Activated CD8-positive, alpha-beta memory T cell treated with anti-CD3 and anti-CD28 coated beads, Interleukin-2, amount 50 U/mL, for 48 hours (primary cell): ENCODE measurements at places on chromosomes 1 and 21.
A peak's percentile ranks its signal among the peaks of the same experiment; 100 is the strongest.

DNA sequence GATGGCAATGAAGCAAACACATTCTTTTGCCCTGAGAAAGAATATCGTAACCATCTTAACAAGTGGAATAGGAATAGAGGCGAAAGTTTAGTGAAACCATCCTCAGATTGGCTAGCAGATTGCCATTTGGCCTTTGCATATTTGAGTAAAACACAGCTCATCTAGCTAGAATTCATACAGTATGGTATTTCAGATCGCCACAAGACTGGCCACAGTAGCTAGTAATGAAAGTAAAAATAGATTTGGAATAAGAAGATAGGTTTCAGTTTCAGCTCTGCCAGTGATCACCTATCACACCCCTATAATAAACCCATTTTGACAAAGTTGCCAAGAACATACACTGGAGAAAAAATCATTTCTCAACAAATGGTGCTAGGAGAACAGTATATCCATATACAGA is 294.9 kb downstream of the LRRIQ3 start:
- DNase-seq: no peak

DNA sequence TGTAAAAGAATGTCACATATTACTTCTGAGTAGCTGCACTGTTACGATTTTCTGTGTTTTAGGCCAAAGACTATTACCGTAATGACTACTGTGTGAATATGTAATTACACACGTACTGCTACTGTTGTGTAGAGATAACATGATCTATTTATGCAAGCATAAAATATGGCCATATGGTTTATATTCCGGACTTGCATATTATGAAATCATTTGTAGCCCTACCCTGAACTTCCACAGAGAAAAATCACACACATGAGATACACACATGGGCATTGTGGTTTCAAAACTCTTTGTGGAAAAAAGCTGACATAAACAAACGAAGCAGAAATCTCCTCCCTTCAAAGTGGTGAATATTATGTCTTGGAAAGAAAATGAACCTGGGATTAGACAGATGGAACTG is 373.0 kb upstream of the ADAMTS5 start:
- no peak for DNase-seq

DNA sequence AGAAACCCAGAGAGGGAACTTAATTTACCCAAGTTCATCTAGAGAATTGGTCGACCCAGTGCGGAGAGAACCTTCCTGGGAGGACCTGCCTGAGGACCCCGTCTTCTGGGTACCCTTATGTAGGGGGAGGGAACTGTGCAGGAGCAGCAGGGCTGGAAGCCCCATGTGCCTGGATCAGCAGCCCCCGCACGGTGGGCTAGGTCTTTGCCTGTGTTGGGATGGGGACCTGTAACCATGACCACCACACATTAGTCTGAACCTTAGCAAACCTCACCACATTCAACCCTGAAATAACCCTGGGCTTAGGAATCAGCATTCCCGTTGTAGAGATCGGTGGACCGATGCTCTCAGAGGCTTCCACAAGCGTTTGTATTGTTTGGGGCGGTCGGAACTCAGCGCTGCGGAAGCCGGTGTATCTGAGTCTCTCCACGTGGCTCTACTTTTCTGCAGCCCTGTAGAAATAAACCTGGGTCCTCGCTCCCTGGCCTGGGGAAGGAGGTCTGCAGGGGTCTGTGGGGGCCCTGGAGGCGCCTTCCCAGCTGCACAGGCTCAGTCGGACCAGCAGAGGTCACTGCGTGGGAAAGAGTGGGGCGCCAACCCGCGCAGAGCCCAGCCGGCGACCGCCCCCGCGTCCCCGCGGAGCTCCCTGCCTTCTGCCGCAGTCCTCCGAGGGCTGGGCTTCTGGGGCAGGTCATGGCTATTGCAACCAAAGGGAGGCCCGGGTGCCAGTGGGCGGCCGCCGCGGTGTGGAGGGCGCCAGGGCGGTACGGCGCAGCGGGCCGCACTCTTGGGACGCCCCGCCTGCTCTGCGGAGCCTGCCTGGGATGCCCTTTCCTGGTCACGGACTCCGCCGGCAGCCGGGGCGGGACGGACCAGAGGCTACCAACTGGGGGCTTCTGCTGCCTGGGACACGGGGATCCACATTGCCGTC is 36.2 kb upstream of the KCNA10 start:
- peak; percentile 83 for DNase-seq

- DNase-seq: no peak
These were observed 108.2 kb upstream of the TMPRSS2 start for GRCh38 chr21:41616031-41616591.

- no peak for DNase-seq
These were observed 6.1 kb downstream of the IPO13 start for GRCh38 chr1:43952731-43953346.

GRCh38 chr1:201457508-201457960 is 11.5 kb downstream of the PHLDA3 start:
- DNase-seq: no peak

- no peak for DNase-seq
These were observed 295.0 kb downstream of the VAV3 start for GRCh38 chr1:107669996-107670395.
